ENCODE measurements at places on chromosomes 7 and 10.
A peak's percentile ranks its signal among the peaks of the same experiment; 100 is the strongest.

GRCh38 chr10:121078672-121079102 is 227.5 kb downstream of the WDR11 start:
- no peak for DNase-seq

GRCh38 chr7:155759740-155760430 is 52.4 kb downstream of the SHH start:
- no peak for DNase-seq

DNA sequence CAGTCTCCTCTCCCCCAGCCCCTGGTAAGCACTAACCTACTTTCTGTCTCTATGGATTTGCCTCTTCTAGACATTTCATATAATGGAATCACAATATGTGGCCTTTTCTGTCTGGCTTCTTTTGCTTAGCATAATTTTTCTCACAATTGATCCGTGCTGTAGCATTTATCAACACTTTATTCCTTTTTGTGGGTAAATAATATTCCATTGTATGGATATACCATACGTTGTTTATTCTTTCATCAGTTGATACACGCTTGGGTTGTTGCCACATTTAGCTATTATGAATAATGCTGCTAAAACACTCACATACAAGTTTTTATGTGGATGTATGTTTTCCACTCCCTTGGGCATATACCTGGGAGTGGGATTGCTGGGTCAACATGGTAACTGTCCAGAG is 25.8 kb downstream of the MCM10 start:
- no peak for DNase-seq

DNA sequence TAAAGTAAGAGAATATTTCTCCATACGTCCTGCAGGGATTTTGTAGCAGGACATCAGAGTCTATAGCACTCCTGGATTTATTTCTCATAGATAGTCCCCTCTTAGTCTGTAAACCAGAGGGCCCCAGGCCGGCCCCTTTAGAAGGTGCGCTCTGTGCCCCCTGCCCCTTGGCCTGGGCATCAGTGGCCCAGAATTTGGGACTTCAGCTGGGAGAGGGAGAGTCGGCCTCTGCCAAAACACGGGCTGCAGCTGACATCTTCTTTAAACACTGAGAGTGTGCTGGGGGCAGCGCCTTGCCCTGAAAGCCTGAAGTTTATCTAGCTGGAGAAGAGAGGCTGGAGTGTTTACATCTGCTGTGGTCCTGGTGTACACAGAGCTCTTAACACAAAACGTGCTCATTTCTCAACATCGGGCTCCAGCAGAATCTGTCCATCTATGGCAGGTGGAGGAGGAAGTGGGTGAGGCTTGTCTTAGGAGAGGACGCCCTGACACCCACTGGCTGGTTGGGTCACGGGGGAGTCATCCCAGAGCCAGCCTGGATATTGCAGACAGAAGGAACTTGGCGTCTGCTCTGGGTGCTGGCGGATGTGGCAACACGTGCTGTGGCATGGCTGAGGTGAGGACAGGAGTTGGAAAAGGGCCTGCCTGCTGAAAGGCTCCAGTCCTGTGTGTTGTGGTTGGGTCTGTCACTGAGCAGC is 5.0 kb upstream of the TACR2 start:
- no peak for DNase-seq

- no peak for DNase-seq
These were observed 183.1 kb downstream of the EXOC4 start for GRCh38 chr7:133436014-133436428.

DNA sequence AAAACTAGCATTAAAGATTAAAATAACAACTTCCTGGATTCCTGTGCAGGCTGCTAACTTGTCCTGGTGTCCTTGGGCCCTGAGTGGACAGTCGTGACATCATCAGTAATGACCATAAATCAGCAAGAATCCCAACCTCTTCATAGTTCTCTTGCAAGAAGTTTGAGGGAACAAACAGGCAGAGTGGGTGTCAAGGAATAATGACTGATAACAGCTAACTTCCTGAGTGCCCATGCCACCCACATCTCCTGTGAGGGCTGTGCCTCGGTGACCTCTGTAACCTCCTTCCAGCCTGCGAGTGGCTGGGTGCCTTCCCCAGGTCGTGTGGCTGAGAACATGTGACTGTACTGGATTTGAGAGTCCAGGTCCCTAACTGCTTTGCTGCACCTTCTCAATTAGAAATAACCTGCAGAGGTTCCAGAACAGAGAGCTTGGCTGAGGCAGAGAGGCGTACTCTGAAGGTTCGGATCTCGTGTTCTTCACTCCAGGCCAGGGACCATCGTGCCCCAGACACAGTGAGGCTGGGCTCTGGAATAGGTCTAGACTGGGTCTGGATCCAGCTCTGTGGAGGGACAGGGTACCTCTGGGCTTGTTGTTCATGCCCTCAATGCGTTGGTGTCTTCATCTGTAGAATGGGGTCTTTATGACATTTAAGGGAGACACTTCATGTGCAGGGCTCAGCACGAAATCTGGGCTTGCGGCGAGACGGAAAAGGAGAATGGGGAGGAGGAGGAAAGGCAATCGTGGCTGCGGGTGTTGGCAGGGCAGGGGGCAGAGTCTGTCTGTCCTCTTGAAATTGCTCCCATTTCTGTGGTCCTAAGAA is 313.1 kb upstream of the ZNF32 start:
- no peak for DNase-seq

DNA sequence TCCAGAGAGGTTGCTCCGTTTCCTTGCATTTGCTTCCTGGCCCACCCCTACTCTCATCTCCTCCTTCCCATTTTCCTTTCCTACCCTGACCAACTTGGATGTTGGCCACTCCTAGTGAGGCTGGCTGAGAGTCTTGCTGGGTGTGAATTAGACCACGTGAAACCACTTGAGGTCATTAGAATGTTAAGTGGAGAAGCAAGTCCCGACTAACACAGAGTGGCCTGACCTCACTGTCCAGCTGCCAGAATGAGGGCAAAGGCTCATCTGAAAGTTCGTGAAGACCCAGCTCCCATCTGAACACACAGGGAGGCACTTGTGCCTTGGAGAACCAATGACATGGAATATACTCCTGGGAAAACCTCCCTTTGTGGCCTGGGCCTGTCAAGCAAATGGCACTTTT is 80.8 kb downstream of the WDR11 start:
- DNase-seq, result no peak

GRCh38 chr10:31617133-31617532 is 298.1 kb downstream of the ZEB1 start:
- DNase-seq, result no peak

- DNase-seq, result no peak
These were observed 40.1 kb upstream of the CFAP46 start for GRCh38 chr10:132982301-132982989.

DNA sequence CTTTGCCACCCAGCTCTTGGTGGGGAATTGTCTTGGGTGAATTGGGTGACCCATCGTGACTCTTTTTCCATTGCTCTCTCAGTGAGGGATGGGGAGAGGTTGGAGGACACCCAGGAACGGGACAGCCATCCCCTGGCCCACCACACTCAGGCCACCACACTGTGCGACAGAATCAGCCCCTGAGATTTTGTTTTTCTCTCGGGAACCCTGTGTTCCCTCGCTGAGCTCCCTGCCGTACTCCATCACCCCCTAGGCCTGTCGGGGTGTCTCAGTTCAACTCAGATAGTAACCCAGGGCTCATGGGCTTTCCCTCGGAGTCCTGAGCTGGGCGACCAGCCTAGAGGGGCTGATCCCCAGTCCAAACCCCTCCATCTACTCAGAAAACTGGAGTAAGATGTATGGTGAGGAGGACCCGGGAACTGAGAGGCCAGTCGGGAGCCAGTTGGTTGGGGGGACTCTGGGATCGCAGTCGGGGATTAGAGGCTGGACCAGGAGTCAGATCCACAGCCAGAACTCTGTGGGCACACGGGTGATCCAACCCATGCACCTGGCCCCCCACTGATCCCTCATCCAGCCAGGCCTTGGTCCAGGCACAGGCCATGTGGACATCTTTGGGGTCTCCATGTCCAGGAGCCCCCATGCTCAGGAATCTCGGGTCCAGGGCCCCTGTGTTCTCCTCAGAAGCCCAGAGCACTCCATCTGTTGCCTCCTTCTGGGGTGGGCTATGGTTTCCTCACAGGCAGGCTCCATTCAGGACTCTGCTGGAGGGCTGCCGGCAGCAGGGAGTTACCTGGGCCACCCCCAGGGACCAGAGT is 9.3 kb downstream of the CRYGN start:
- no peak for DNase-seq

DNA sequence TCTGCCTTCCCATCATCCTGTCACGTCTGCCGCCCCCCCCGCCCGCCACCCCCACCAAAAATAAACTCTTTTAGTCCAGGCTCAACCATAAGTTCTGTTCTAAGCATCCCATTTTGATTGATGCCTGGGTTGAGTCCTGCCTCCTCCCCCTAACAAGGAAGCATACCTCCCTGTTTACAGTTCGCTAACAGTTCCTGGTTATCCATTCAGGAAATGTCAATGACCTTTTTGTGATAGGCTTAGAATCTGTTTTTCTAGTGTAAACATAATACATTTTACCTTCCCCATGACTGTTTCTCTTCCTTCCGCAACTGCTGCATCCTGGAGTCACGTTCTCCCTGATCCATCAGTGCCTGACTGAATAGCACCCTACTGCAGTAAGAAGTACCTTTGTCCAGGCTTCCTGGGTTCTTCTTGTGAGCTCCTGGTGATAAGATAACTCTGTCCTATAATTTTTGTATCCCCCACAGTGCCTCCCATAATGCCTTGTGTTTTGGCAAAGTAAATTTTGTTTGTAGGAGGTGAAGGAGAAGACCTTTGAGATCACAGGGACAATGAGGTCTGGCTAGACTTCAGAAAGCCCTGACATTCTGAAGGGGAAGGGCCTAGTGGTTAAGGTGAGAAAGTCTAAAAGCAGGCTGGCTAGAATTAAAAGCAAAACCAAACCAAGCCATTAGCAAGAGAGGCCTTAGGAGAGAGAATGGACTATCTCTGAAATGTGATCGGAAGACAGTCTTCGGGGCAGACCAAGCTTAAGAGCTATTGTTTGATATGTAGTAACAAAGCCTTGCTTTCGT is 7.3 kb downstream of the AGFG2 start:
- peak; percentile 47 for DNase-seq

- DNase-seq, result no peak
These were observed 44.3 kb upstream of the CABCOCO1 start for GRCh38 chr10:61618388-61618961.

DNA sequence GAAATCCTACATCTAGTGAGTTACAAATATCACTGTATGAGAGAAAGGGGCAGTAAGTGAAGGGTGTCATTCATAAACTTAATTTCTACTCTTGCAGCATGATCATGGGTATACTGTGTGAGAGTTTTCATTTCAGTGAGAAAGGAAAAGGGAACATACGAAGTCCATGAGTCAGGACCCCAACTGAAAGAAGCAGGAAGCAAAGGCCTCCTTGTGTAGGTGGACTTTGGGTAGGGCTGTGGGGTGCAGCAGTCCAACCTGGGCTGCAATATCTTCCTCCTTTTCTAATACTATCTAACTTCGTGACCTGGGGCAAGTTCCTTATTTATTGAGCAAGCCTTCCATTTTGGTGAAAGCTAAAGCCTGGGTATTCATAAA is 248.2 kb upstream of the TCF7L2 start:
- DNase-seq, result no peak

GRCh38 chr7:115043605-115044004 is 121.7 kb downstream of the MDFIC start:
- no peak for DNase-seq

- no peak for DNase-seq
These were observed 65.4 kb downstream of the CDK14 start for GRCh38 chr7:90661290-90662151.

DNA sequence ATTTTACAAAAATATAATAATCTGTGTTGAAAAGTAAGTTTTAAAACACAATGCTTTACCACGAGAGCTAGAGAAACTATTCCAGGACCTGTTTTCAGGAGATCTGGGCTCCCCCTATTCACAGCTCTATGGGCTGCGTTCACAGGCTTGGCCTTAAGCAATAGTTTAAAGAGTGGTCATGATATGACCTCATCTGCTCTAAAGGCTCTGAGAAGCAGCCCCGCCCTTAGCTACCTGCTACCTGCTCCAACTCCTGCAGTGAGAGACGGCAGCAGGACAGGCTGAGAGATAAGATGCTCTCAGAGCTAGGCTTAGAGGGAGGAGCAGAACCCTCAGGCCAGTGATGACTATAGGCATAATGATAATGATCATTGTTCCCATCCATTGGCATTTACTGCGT is 12.6 kb downstream of the ALOX5 start:
- DNase-seq, result no peak

GRCh38 chr7:40530292-40530691 is 395.5 kb downstream of the SUGCT start:
- DNase-seq, result no peak

GRCh38 chr10:22230158-22230833 is 12.5 kb upstream of the EBLN1 start:
- peak; percentile 55 for DNase-seq

DNA sequence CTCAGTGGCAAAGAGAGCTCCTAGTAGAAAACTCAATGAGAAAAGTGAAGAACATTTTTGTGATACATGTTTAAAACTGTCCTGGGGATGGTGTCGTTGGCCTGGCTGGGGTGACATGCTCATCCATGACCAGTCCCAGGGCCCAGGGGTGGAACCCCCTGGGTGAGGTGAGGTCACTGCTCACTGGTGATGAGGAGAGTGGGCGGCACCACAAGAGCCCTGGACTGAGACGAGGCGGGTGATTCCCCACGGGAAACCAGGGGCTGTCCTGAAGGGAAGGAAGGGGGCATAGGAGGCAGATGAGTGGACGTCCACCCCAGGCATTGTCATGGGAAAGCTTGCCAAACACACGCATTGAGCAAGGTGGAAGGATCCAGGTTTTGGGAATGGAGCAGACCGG is 54.6 kb downstream of the HTR5A start:
- DNase-seq, result no peak

DNA sequence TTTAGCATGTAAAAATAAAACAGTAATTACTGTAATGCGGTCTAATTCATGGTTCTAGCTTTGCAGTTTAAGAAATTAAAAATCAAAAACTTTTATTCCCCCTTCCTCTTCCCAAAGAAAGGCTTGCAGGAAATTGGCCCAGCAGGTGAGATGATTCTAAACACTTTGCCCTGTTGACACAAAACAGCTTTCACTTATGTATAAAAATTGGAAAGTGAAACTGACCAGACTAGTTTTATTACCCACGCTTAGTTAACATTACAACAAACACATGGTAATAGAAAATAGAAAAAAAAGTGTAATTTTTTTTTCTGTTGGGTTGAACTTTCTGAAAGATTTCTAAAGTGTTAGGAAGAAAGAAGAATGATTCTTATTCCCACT is 1.2 kb upstream of the CCDC6 start:
- no peak for DNase-seq

GRCh38 chr7:29271319-29271658 is 76.7 kb downstream of the CHN2 start:
- no peak for DNase-seq

DNA sequence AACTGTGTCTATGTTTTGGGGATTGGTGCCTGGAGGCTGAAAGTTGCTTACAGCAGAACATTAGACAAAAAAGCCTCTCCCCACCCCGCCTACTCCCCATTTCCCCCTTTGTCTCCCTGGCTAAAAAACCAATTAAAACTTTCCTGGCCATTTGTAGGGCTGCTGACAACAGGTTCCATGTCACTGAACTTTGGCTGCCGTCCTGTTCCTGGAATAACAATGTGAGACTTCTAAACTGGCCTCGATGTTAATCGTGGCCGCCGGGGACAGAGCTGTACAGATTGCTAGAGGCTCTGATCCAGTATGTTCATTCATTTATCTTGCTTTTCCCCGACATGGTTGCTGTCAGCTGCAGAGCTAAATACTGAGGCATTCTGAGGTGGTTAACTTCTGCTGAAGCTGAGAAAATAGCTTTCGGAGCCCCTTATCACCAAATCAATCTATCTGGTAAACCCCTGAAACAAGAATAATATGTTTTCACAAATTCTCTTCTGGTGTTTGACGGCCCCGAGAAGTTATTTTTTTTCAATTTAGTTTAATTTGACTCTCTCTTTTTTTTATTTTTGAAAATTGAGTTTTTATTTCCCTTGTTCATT is 271.6 kb downstream of the GFRA1 start:
- no peak for DNase-seq
